ENCODE measurements at places on chromosomes 2 and 18.

DNA sequence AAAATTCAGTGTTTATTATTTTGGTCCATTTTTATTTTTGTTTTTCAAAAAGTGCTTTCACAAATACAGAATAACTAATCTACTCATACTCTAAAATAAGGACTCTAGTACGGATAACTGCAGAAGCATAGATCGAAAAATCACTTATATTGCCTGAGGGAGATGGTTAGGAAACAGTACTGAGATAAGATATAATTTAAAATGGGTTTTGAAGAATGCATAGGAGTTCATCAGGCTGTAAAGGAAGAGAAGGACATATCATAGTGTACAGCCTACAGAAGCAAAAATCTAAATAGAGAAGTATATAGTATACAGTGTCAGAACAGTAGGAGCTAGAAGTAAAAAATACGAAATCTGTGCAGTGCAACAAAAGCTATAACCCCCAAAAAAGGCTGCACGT is 247.4 kb downstream of the SOX11 start:
- no peak for DNase-seq

DNA sequence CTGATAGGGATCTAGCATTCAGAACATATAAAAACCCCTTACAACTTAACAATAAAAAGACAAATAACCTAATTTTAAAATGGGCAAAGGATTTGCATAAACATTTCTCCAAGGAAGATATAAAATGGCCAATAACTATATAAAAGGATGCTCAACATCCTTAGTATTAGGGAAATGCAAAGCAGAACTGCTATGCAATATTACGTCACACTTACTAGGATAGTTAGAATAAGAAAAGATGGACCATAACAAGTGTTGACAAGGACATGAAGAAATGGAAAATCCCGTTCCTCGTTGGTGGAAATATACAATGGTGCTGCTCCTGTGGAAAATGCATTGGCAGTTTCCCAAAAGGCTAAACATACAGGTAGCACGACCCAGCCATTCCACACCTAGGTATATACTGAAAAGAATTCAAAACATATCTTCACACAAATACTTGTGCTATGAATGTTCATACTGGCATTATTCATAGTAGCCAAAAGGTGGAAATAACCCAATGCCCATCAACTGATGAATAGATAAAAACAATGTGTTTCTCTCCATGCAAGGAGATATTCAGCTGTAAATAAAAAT is 48.2 kb upstream of the REV1 start:
- DNase-seq: no peak

DNA sequence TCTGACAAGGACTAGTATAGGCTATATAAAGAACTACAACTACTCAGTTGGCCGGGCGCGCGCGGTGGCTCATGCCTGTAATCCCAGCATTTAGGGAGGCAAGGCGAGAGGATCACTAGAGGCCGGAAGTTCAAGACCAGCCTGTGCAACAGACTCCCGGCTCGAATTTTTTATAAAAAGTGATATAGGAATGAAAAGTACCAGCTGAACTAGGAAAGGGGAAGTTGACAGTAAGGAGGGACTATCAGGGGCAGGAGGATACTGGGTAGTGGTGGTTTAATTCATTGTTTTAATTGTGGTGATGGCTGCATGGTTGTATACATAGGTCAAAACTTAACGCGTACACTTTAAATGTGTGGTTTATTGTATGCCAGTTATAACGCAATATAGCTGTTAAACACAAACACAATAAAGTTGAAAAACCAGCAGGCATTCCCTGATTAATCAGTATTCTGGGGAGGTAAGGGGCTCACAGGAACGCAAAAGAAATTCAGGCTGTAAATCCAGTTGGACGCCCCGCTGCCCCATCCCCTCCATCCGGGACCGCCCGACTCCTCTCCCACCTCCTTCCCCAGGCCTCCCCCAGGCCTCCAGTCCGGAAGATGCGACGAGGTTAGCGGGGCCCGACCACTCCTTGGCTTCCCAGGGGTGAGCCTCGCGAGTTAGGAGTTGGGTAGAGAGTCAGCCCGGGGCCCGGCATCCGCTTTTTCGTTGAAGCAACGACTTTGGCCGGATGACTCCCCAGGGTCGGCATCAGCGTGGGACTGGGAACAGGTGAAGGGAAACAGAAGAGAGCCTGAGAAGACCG is 746 bp upstream of the POLR1B start:
- peak; percentile 93 for DNase-seq

DNA sequence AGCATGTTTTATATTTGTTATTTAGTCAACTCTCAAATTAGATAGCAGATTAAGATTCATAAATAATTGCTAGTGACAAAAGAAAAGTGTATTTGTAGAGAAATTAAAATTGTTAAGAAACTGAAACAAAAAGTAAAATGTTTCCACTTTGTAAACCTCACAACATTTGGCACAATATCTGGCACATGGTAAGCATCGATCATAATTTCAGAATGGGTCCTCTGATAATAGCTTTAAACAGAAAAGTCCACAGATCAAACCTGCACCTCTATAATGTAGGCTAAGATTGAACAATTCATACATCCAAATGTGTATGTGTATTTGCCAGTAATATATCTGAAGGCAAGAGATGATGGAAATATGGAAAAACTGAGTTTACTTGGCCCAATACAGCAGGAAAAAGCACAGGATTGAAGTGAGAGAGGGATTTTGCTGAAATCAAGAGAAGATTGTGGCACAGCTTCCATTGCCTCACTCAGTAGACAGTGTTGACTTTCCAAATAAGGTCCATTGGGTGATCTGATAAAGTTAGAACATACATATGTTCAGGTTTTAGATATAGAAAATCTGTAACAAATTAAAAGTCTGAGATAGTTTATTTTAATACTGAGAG is 39.4 kb downstream of the COBLL1 start:
- DNase-seq: no peak

DNA sequence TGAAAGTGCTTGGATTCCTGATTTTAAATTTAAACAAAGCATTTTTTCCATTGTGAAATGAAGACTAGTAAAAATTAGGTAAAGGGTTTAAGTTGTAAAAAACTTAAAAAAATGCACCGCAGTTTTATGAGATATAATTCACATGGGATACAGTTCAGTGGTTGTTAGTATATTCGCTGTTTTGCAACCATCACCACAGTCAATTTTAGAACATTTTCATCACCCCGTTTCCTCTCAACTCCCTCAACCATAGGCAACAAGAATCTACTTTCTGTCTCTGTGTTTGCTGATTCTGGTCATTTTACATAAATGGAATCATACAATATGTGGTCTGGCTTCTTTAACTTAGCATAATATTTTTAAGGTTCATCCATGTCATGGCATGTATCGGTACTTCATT is 4.0 kb downstream of the DGKD start:
- no peak for DNase-seq

GRCh38 chr2:133941666-133942065 is 312.2 kb upstream of the MGAT5 start:
- no peak for DNase-seq

- no peak for DNase-seq
Observed at GRCh38 chr2:216588861-216589710, 44.1 kb upstream of the IGFBP2 start.

- DNase-seq: no peak
Observed at GRCh38 chr2:423479-423878, 135.6 kb upstream of the ALKAL2 start.

DNA sequence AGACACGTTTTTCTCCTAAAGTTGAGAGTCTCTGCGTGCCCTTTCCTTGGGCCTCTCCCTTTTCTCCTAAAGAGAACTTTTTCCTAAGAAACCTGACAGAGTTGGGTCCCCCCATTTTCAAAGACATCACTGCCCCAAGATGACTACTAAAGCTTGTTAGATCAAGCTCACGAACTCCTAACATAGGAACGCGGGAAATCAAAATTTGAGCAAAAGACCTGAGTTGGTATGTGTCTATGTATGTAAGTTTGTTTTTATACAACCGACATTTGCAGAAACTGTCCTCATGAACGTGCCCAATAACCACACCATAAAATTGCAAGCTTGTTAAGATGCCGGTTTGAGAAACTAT is 1.4 kb downstream of the HOXD13 start:
- no peak for DNase-seq

DNA sequence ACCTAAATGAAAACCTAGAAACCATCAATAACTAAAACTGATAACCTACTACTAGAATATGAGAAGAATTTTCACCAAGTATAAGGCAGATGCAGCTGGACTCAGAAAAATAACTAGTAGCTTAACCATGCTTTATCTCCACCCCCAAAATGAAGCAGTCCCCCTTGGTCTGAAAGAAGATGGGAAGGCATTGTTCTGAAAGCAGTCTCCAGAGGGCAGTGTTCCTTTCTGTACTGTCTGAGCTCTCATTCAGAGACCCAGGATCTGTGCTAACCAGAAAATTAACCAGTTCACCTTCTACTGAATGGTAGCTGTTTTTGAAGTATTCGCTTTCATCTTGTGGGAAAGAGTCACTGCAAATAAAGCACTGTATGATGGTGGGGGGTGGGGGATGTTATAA is 273.0 kb downstream of the PDE11A start:
- peak; percentile 1 for DNase-seq

DNA sequence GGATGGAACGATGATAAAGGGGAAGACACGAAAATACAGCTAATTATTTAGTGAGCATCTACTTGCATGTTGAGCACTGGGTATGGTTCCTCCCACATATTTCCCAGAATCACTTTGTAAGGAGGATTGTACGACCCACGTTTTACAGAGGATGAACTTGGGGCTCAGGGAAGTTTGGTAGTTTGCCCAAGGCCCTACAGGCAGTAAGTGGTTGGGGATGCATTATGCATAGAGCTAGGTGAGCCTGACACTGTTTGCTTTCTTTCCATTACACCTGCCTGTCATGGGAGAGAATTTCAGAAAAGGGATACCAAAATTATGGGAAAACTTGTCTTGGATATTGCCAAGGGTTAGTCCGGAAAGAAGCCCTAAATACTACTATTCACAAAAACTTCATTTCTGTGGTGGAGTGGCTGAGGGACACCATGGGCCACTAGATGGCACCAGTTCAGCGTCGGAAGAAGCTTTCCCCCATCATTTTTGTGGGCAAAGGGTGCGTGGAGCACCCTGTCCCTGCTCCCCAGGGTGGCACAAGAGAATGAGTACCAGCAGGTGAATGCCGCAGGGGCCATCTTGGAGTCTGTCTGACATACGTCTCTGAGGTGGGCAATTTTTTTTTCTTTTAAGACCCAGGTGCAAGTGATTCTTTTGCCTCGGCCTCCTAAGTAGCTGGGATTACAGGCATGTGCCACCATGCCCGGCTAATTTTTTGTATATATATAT is 23.5 kb upstream of the C18orf32 start:
- DNase-seq: peak; percentile 93

GRCh38 chr2:207469943-207470729 is 59.6 kb upstream of the CREB1 start:
- DNase-seq: peak; percentile 84

- peak; percentile 69 for DNase-seq
Observed at GRCh38 chr2:207801259-207801658, 31.6 kb upstream of the FZD5 start.

GRCh38 chr2:170030040-170030439 is 147.9 kb upstream of the MYO3B start:
- DNase-seq: no peak

DNA sequence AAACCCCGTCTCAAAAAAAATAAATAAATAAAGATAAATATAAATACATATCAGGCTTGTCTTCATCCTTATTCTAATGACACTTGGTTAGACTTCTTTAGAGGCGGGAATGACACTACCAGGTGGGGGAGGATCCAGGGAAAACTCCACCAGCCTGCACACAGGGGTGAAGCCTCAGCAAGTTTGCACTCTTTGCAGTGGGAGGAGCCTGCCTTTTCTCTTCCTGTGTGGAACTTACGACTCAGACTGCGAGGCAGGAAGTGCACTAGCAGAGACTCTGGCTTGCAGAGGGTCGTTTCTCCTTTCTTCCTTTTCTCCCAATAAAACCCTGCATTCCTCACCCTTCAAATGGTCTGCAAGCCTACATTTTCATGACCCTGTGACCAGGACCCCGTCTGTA is 153.6 kb upstream of the CBLN2 start:
- no peak for DNase-seq

- DNase-seq: no peak
Observed at GRCh38 chr2:204201507-204201906, 264.9 kb downstream of the ICOS start.

- DNase-seq: no peak
Observed at GRCh38 chr2:152428800-152429582, 94.0 kb downstream of the FMNL2 start.

DNA sequence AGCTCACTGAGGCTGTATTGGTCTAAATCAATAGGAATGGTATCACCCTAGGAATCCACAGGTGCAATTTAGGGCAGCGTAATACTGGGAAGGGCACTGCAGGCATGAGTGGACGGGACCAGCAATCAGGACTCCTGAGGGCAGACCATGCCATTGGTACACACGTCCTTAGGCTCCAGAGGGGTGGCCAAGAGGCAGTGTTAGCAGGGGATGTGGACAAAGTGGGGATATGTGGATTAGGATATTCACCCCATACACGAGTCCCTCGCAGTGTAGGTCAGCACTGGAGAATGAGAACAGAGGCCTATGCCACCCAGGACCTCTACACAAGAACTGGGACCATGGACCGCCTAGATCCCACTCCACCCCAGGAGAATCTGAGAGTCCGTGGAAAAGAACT is 389.8 kb downstream of the BCL11A start:
- no peak for DNase-seq

- DNase-seq: no peak
Observed at GRCh38 chr2:106545007-106545406, 57.8 kb downstream of the CD8B2 start.

DNA sequence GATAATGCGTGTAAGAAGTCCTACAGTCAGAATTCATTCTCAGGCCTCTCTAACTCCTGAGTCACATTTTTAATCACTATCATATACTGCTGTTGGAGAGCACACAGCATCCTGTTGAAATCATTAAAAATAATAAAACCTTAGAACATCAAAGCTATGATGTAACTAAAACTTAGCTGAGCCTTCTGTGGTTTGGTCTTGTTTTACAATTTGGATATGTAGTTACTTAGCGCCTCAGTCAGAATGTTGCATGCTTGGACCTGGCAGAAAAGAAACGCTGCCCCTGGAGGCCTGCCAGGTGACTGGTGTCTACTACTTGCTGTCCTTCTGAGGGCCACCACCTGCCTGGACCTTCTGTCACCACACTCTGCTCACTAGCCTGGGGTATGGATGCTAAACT is 261.1 kb upstream of the RASGRP3 start:
- no peak for DNase-seq

- no peak for DNase-seq
Observed at GRCh38 chr2:127255146-127255545, 35.0 kb upstream of the CYP27C1 start.

All from NCI-H146 (cell line).